Smooth muscle cell of bladder (primary cell): ENCODE measurements at places on chromosomes 6 and 20. TPM values are rescaled to one million over a fixed set of nuclear protein-coding genes. Genes with fewer than 3 reads are reported as not detected.

OOEP gene
- total RNA-seq: not detected in 2 replicates

SNX9 gene
- total RNA-seq: 73.8 and 98.8 TPM in 2 replicates

ELOVL4 gene
- 4.7 and 5.6 TPM in 2 replicates for total RNA-seq

PI3 gene
- not detected in 2 replicates for total RNA-seq

CPNE1 gene
- 147 and 199 TPM in 2 replicates for total RNA-seq

TBC1D32 gene
- total RNA-seq: 10.0 and 12.1 TPM in 2 replicates

CLPSL2 gene
- not detected in 2 replicates for total RNA-seq

BPIFB4 gene
- total RNA-seq: not detected in 2 replicates

SGK2 gene
- 0.14 and 0.28 TPM in 2 replicates for total RNA-seq
